ENCODE measurements at places on chromosomes 6 and 20. TPM values are rescaled to one million over a fixed set of nuclear protein-coding genes. Genes with fewer than 3 reads are reported as not detected.

The RSPO3 gene
- not detected for total RNA-seq

- no peak for DNase-seq
These were observed 115.7 kb downstream of the OGFRL1 start for GRCh38 chr6:71404145-71404966.

GRCh38 chr20:63490416-63490815 is 8.5 kb downstream of the EEF1A2 start:
- no peak for DNase-seq

GRCh38 chr6:148650941-148651505 is 95.8 kb upstream of the UST start:
- no peak for DNase-seq

The ZC2HC1B gene
- total RNA-seq: not detected

- no peak for DNase-seq
These were observed 72.2 kb downstream of the SENP6 start for GRCh38 chr6:75673884-75674283.

The SMLR1 gene
- total RNA-seq: not detected

DNA sequence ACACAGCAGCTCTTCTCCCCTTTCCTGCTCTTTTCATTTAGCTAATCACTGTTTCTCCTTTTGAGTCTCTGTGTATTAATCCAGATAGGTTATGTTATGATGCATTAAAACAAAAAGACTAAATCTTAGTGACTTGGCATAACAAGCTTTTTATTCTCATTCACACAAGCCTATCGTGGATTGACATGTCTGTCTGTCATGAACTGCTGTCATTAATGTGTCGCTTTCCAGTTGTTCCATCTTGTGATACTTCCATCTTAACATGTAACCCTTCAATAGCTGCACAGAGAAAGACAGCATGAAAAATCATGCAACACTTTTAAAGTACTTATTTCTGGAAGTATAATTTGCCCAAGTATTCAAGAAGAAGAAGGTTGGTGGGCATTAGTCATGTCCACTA is 128.7 kb downstream of the GRIK2 start:
- DNase-seq: no peak

DNA sequence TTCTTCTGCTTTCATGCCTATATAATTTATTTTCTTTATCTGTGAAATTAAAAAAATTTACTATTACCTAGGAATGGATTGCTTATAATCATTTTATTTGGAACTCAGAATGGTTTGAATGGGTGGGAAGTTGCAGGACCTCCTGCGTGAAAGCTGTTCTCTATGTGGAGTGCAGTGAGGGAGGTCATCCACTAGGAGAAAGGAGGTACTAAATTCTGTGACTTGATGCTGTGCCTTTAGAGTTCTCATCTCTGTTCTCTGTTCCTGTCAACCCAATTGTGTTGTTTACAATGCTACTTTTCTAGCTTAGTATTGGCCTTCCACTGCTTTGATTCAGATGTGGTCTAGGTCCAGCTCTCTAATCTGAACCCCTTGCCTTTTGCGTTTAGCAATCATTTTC is 65.0 kb upstream of the HIVEP1 start:
- no peak for DNase-seq

GRCh38 chr20:24968278-24968800 is 19.3 kb downstream of the CST7 start:
- DNase-seq: no peak

The MRPL14 gene
- total RNA-seq: 42.8 TPM

GRCh38 chr20:62067547-62068260 is 2.0 kb upstream of the TAF4 start:
- peak; percentile 19 for DNase-seq

The ALDH5A1 gene
- total RNA-seq: 20.8 TPM

The PLA2G7 gene
- not detected for total RNA-seq

DNA sequence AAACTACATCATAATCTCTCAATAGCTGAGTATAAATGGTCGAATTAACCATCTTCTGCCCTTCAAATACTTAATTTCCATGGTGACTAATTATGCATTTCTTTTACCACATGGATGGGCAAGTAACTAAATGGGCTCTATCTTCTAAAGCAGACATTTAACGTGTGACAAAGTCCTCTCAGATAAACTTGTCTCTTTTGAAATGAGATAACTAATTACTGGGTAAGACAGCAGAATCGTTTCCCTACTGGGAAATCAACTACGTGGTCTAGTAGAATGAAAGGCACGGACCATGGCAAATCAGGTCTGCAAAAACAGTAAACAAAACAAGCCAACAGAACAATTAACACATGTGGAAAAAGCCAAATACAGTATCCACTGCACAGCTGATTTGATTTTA is 137.7 kb downstream of the BACH2 start:
- DNase-seq: no peak

The VSTM2L gene
- total RNA-seq: not detected

The TRIM39 gene
- total RNA-seq: 21.6 TPM

The PPP1R14C gene
- 0.86 TPM for total RNA-seq

DNA sequence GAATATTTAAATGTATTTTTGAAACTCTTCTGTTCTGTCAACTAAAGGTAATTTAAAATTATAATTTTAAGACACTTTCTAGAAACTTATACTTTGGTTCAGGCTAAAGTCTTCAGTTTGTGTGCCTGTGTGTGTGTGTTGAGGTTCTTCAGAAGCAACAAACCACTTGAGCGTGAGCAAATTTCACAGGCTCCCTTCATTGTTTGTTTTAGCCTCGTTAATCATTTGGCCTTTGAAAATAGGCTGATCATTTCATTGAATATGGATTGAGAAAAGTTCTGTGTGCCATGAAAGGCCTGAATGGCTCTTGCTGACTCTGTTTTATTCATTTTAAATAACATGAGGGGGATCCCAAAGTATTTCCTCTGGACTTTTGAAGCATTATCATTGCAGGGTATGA is 420.1 kb downstream of the CDKAL1 start:
- DNase-seq: no peak

Data from activated CD8-positive, alpha-beta T cell treated with anti-CD3 and anti-CD28 coated beads for 36 hours (primary cell).